COLO829 (cell line): ENCODE measurements at places on chromosomes 7 and 10.

DNA sequence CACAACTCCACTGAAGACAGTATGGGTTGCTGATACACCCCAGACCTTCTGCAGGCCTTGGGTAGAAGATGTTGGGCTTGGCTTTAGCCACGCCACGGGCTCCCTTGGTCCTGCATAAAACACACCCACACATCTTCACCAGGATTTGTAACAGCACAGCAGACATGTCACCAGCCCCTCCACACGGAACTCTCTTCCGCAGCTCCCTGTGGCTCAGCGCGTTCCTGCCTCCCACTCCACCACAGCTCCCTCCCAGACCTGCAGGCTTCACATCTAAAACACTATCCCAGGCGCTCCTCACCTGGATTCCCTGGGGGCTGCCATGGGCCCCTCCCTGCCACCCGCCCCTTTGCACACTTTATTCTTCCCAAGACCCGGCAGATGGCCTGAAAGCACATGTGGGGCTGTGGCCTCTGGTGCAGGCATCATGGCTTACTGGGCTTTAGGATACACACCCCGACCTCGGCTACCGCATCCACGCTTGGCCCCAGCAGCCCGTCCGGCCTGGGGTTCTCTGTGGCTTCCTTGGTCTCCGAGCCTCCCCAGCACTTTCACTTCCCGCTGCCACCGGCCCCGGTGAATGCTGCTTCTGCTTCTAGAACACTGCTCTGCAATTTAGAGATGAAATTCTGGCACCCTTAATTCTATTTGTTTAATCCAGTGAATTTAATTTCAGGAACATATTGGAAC is 432.9 kb downstream of the DNAJB6 start:
- no peak for DNase-seq

GRCh38 chr7:77157446-77157845 is 35.0 kb downstream of the CCDC146 start:
- no peak for DNase-seq

DNA sequence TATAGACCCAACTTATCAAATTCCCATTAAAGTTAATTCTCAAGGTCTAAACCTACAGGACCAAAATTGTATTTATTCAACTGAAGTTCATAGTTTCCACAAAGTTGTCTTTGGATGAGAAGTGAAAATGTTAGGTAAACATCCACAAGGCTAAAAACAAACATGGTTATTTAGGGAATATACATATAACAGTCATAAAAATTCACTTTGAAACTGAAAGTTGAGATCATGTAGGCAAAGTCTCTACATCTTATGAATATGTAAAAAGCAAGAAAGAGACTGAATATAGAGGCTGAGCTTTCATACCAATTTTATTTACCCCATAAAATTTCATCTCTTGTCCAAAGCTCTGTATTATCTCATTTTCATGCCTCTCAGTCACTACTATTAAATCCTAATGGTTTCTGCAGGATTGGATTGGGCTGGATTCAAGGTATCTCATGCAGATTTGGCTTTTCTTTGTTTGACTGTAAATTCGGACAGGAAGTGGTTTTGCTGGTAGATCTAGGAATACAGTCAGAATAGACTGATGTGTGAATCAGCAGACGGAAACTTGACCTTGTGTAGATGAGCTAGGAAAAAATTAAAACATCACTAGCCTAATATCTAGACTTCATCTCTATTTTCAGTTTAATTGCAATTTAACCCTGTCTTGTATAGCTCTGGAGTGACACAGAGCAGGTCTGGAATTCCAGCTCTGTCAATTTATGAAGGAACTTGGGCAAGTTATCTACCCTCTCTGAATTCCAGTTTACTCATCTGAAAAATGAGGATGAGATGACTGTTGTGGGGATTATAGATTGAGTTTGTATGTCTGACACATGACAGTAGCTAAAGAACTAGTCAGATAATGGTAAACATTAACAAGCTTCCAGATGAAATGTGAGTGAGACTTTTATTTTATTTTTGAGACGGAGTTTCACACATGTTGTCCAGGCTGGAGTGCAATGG is 27.3 kb upstream of the SKAP2 start:
- DNase-seq, result peak; percentile 57

DNA sequence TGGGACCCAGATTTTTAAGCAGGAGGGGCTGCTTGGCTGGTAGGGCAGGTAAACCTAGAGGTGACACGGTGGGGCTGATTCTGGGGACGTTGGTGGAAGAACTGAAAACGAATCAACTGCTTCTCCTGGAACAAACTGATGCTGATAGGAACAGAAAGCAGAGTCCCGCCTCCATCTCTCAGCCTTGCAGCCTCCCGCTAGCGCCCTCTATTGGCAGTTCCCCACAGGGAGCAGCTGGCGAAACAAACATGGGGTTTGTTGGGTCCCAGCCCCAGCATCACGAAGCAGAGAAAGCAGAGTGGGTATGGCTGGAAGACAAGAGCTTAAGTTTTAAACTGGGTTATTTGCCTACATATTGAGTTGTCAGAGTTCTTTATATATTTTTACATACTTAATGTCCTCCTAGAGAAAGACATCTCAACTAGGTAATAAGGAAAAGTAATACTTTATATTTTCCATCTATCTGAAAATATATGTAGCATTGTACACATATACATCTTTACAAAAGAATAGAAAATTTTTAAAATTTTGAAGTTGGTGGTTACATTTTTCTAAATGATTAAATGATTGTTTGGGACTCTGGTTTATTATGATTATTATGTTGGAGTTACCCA is 42.3 kb upstream of the FOXI2 start:
- DNase-seq, result peak; percentile 53

- no peak for DNase-seq
Measured at GRCh38 chr7:18941207-18941606, 176.2 kb downstream of the TWIST1 start.

- DNase-seq, result no peak
Measured at GRCh38 chr7:68718097-68718551, 880.2 kb upstream of the AUTS2 start.

- no peak for DNase-seq
Measured at GRCh38 chr10:6766131-6766801, 186.2 kb upstream of the PRKCQ start.

DNA sequence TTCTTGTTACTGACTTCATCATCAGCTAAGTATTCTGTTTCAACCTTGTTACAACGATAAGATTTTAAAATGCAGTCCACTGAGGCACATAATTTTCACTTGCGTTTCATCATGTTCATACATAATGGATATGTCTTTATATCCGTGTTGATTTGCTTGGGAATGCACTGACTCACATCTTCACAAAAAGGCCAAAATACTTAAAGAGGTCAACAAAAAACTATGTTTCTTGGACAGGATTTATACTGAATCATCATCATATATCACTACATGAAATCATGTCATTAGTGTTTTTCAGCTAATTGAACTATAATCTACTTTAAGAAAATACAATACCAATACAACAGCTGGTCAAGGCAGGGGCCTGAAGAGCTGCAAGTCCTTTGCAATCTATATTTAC is 324.5 kb upstream of the KLF6 start:
- no peak for DNase-seq

DNA sequence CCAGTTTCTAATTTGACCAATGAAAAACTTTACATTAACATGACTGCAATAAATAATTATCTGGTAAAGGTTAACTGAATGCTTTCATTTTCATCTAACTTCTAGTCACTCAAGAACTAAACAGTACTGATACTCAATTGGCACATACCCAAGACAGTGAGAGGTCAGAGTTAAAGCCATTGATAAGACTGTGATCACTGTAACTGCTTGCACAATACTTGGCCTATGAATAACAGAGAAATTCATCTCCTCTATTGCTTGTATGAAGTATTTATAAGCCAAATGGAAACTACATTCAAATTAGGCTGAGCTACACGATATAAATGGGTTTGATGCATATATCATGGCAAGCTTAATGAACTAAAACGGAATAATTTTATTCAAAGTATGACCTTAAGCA is 43.0 kb downstream of the HERC4 start:
- no peak for DNase-seq

GRCh38 chr7:67843001-67843565 is 846.5 kb downstream of the TYW1 start:
- DNase-seq, result no peak

- no peak for DNase-seq
Measured at GRCh38 chr7:4629287-4629895, 52.7 kb upstream of the FOXK1 start.
